Stimulated activated CD4-positive, alpha-beta T cell treated with anti-CD3 and anti-CD28 coated beads, Interleukin-1b, Interleukin-23, amount 100 ng/mL, for 1 hour (primary cell): ENCODE measurements at places on chromosomes 3 and 15.

GRCh38 chr3:29605845-29606244 is 325.0 kb downstream of the RBMS3 start:
- DNase-seq: no peak

GRCh38 chr3:32078085-32078634 is 28.3 kb upstream of the GPD1L start:
- no peak for DNase-seq

GRCh38 chr3:99645277-99646106 is 7.1 kb downstream of the COL8A1 start:
- no peak for DNase-seq

DNA sequence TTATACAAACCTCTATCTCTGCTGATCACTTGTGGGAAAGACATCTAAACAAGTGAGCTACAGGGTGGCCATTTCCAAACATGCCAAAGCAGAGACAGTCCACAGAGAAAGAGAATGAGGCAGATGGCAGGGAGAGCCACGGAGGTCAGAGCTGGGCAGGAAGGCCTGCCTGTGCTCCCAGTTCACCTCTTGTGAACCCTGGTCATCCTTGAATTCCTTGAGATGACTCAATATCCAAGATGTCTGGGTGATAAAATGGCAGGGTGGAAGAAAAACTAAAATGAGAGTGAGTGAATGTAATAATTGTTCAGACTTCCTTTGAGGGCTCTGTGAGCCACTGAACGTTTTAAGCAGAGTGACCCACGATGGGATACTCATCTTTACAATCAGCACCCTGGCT is 104.8 kb downstream of the PLCH1 start:
- DNase-seq: no peak

DNA sequence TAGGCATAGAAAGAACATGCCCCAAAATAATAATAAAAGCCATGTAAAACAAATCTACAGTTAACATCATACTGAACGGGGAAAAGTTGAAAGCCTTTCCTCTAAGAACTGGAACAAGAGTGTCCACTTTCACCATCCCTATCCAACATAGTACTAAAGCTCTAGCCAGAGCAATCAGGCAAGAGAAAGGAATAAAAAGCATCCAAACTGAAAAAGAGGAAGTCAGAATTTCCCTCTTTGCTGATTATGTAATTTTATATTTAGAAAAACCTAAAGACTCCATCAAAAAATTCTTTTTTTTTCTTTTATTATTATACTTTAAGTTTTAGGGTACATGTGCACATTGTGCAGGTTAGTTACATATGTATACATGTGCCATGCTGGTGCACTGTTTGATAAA is 661.6 kb upstream of the CBLB start:
- no peak for DNase-seq
